SJCRH30 (cell line): ENCODE measurements at places on chromosomes 16 and 17.
A peak's percentile ranks its signal among the peaks of the same experiment; 100 is the strongest.

- DNase-seq = peak; percentile 3
These were observed 131.5 kb upstream of the RCVRN start for GRCh38 chr17:10036511-10037061.

DNA sequence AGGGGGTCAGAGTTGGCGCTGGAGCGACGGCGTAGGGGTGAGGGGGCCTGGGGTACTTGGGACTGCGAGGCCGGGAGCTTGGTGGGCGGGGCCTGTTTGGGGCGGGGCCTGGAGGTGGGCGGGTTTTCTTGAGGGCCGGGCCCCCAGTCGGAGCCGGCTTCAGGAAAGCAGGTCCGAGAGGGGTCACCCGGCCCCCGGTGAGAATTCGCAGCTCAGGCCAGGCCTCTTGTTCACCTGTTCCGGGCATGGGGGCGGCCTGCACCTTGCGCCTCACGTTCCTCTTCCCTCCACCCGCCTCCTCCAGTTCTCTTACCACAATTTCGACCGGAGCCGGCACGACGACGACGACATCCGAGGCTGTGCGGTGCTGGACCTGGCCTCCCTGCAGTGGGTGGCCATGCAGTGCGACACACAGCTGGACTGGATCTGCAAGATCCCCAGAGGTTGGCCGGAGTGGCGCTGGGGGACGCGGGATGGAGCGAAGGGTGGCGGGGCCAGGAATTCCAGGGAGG, 52.5 kb downstream of the MRC2 start:
- DNase-seq = no peak

GRCh38 chr16:27739606-27740357, 189.8 kb downstream of the KATNIP start:
- DNase-seq = no peak

DNA sequence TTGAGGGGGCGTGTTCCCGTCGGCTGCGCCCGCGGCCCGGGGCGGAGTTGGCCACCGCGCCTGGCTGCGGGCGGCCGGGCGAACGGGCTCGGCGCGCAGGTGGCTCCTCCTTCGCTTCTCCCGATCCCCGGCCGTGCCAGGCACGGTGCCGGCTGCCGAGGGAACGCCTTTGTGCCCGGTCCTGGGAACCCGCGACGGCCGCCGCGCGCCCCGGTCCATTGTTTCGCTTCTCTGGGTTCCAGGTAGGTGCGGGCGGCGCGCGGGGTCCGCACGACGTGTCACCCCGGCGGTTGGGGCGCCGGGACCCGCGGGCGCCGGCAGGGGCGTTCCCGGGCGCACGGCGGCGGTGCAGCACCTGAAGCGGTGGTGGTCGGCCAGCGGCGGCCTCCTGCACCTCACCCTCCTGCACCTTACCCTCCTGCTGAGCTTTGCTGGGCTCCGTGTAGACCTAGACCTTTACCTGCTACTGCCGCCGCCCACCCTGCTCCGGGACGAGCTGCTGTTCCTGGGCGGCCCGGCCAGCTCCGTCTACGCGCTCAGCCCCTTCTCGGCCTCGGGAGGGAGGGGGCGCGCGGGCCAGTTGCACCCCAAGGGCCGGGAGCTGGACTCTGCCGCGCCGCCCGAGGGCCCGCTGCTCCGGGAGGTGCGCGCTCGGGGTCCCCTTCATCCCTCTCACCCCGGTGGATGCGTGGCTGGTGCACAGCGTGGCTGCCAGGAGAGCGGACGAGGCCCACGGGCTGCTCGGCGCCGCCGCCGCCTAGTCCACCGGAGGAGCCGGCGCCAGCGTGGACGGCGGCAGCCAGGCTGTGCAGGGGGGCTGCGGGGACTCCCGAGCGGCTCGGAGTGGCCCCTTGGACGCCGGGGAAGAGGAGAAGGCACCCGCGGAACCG, 99.9 kb downstream of the EFCAB13 start:
- DNase-seq = no peak

- DNase-seq = no peak
These were observed 17.7 kb upstream of the GFOD2 start for GRCh38 chr16:67736858-67737257.
